ENCODE measurements at places on chromosomes 16 and 17.

GRCh38 chr17:77869665-77870132, 88.8 kb upstream of the TNRC6C start:
- DNase-seq, result peak; percentile 48

GRCh38 chr17:30234296-30234695, 1.2 kb downstream of the SLC6A4 start:
- no peak for DNase-seq

DNA sequence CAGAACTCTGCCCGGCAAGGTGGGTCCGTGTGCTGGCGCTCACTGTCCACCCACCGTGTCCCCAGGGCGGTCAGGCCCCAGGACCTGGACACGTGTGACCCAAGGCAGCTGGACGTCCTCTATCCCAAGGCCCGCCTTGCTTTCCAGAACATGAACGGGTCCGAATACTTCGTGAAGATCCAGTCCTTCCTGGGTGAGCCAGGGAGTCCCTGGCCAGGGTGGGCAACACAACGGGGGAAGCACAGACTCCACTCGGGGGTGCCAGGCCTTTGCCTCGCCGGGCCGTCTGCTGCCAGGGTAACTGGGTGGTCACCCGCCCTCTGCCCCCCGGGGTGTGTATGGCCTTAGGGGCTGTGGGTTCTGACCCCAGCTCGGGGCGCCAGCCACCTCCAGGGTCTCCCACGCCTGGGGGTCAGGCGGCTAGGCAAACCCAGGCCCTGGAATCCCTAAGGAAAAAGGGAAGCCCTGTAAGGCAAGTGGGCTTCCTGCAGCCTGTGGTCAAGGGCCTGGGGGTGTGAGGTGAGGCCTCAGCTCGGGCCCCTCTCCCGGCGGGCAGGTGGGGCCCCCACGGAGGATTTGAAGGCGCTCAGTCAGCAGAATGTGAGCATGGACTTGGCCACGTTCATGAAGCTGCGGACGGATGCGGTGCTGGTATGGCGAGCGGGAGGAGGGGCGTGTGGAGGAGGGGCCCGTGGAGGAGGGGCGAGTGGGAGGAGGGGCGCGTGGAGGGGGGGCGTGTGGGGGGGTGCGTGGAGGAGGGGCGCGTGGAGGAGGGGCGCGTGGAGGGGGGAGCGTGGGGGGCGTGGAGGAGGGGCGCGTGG, 6.5 kb downstream of the MSLN start:
- DNase-seq, result no peak

DNA sequence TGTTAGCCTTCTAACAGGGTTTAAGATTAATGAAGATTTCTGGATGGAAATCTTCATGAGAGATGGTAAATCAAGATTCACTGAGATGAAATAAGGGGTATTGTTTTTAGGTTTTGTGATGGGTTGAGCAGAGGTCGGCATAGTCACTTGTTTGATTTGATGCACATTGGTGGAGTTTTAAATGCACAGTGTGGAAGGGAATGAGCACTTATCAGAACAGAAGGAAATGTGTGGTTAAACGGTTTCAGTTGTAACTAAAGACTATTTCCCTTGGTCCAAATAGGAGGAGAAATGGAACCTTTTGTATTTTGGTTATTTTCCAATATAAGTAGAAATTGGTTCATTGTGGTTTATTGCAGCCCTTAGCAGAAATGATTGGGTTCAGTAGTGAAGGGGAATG, 34.1 kb downstream of the CBFB start:
- DNase-seq, result no peak

GRCh38 chr17:69822314-69822875, 252.6 kb upstream of the KCNJ16 start:
- DNase-seq, result no peak

- no peak for DNase-seq
Observed at GRCh38 chr17:48767263-48767774, 38.8 kb upstream of the HOXB13 start.

GRCh38 chr16:64997121-64997520, 124.7 kb downstream of the CDH11 start:
- no peak for DNase-seq

DNA sequence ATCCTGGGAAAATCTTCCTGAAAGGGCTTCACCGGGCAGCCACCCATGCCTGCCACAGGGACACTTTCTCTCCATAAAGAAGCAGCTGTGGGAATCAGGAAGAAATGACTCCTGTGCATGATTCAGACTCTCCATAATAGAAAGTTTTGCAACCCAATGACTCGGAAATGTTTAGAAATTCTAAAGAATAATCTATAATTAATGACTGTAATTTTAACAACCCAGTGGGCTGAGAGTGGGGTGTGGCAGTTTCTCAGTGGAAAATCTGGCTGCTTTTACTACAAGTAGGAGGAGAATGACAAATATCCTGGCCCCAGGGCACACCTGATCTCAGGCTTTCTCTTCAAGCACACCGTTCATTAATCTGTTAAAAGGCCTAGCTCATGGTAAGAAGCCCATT, 25.7 kb downstream of the IRF8 start:
- no peak for DNase-seq

DNA sequence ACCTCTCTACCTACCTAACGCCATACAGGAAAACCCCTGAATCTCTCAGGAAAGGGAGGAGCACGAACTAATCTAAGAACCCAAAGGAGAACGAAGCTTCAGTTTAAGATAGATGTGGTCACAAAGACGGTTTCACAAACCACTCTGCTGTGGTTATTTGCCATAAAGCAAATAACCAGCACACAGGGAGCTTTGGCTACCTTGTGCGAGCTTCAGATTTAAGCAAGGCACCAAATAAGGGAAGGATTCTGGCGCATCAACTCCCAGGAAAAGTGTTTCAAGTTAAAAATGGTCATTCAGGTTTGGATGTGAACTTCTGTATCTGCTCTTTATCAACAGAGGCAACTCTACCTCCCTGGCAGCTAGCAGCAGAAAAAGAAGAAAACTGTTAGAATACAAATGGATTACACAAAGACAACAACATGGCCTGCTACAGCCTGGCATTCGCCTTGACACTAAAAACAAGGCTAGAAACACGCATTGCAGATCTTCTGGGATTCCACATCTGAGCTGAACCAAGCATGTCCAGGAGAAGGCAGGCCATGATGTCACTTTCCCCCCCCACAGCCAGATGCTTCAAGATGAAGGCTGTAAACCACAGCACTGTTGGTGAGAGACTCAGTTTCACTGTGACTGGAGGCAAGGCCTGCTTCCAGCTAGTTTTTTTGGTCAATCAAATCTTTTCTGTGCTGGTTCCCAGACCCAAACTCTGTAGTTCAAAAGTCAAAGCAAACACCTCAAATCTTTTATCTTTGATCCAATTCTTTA, 43.6 kb downstream of the SMG6 start:
- DNase-seq, result peak; percentile 70

DNA sequence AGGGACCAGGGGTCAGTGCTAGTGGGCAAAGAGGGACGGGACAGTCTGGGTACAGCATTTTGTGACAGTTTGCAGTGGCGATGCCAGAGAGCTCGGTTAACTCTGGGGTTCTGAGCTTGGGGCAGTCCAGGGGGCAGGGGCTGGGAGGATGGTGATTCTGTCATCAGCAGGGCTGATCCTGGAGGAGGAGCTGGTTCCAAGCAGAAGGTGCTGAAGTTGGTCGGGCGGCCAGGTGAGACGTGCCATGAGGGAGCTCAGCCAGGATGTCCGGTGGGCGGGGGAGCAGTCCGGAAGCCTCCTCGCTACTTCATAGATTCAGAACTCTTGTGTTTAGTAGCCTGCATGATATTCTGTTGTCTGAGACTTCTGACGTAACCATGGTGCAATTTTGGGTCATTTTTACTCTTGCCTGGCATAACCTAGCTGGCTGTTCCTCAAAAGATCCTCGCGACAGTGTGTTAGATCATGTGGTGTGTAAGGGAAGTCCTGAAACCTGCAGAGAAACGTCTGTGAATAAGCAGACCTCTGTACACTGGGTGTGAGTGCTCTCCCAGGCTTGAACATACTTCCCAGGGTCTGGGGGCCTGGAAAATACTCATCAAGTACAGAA, 122.0 kb downstream of the CLEC16A start:
- DNase-seq, result no peak

- DNase-seq, result no peak
Observed at GRCh38 chr17:81064678-81065475, 29.9 kb downstream of the BAIAP2 start.

GRCh38 chr16:89565256-89565505, 4.7 kb downstream of the RPL13 start:
- DNase-seq, result no peak

- no peak for DNase-seq
Observed at GRCh38 chr16:52488837-52489289, 58.1 kb downstream of the TOX3 start.

- no peak for DNase-seq
Observed at GRCh38 chr16:77344341-77344740, 90.5 kb downstream of the ADAMTS18 start.

DNA sequence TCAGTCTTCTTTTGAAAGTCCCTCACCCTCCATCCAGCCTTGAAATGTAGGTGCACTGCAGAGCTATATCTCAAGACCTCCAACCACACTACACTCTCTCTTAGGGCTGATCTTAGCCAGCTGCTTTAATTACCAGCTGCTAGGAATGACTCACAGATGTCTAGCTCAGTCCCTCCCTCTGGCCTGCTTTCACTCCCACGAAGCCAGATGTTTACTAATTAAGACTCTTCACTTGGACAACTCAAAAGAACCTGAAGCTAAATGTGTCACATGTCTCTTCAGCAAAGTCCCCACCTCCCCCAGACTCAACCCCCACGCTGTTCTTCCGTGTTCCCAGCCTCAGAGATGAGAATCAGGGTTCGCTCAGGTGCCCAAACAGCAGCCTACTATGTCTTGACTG, 2.6 kb downstream of the GTF3C1 start:
- DNase-seq, result no peak

DNA sequence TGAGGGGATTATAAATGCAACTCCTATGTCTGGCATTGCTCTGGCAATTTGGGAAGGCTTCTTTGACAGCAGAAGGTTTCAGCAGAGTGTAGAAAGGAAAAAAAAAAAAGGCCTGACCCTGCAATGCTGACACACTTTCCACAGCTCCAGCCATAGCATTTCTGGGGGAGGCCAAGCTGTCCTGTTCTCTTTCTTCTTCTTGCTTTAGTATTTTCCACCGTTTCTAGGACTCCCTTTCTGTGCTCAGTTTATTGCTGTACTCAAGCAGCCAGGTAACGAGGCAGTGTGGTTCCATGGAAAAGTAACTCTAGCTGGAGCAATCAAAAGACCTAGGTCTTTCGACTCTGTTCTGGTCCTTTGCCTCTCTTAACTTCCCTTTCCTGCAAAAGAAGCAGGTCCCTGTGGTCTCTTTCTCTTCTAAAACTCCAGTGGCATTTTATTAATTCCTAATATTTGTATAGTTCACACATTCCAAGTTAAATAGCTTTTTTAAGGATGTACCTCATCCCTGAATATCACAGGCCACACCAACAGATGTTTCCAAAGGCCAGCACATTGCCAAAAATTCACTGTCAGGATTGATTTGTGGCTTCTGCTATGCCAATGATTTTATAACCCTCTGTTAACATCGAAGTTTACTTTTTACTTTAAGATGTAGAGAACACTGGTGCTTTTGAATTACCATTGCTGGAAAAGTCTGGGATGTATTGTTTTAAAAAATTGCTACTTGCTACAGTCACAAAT, 90.3 kb upstream of the BCAR1 start:
- DNase-seq, result no peak

- no peak for DNase-seq
Observed at GRCh38 chr16:22193063-22193411, 13.0 kb upstream of the EEF2K start.

DNA sequence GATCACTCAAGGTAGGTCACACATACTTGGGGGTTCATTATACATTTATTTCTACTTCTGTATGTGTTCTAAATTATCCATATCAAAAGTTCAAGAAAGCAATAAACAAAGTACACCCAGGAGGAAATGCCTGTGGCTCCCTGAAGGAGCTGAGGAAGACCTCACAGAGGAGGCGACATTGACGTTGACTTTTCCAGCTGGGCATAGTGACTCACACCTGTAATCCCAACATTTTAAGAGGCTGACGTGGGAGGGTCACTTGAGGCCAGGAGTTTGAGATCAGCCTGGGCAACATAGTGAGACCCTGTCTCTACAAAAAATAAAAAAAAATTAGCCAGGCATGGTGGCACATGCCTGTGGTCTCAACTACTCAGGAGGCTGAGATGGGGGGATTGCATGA, 16.3 kb downstream of the ITGAD start:
- DNase-seq, result no peak

GRCh38 chr17:75619506-75620431, 13.5 kb upstream of the SMIM5 start:
- no peak for DNase-seq

DNA sequence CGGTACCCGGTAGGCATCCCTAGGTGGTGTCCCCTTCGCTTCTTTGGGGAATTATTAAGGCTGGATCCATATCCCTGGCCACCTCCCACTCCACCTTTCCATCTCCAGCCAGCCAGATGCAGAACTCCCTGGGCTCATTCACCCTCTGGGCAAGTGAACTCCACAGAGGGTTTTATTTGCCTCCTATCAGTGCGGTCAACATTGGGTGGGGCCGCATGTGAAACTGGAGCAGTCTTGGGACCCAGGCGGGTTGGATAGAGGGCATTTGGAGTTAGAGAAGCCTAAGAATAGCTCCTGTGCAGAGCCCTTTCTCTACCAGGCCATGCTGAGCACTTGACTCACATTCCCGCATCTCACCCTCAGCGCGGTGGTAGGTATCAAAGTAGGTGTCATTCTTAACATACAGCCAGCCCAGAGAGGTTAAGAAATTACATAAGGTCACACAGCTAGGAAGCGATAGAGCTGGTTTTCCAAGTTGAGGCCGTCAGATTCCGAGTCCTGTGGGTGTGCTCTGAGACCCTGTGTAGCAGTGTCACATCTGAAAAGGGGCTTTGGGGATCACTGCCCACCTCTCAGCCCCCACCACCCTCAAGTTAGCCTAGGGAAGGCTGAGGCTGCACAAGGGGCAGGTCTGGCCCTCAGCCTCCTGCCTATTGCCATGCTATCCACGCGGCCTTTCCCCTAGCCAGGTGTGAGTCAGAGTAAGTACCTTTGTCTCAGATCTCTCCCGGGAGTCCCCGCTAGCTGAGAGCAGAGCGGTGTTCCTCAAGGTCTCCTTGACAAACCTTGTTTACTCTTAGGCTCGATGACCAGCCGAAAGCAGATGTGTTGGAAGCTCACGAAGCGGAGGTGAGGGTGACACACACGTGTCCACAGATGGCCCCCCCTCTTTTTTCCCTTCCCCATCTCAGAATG, 26.9 kb upstream of the LGALS9 start:
- DNase-seq, result no peak

DNA sequence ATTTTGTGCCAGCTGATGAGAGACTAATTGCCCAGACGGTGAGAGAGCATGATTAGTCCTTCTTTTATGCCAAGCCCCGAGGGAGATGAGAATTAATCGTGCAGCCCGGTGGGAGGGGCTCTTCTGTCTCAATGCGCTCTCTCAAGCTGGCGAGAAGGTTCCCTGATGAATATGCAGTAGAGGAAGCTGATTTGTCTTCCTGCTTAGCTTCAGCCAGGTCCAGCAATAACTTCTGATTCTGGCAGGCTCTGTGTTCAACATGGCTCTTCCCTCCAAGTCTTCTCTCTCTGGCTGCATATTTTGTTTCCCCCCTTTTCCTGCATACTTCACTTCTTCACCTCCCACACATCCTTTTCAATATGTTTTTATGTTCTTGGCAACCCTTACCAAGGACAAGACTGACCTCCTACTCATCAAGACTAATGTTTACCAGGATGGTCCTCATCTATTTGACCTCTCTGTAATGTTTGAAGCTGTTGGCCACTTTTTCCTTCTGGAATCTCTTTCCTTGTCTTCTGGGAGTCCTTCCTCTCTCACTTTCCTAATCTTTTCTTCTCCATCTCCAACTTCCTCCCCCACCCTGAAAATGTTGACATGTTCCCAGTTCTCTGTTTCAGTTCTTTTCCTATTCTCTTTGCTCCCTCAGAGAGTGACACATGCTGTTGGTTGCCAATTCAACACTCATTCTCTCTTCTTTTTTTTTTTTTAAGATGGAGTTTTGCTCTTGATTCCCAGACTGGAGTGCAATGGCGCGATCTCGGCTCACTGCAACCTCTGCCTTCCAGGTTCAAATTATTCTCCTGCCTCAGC, 33.1 kb downstream of the ARL4D start:
- DNase-seq, result no peak
